NCI-H1105 treated with DMSO at 0.1 percent for 48 hours (cell line): ENCODE measurements at places on chromosomes 6 and 20.

DNA sequence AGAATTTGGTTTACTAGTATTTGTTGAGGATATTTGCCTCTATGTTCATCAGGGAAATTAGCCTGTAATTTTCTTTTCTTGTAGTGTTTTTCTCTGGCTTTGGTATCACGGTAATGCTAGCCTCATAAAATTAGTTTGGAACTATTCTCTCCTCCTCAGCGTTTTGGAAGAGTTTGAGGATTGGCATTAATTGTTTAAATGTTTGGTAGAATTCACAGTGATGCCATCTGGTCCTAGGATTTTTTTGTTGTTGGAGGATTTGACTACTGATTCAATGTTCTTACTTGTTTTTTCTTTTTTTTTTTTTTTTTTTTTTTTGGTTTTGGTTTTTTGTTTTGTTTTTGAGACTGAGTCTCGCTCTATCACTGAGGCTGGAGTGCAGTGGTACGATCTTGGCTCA is 156.2 kb upstream of the BTBD3 start:
- DNase-seq = no peak

GRCh38 chr6:132412656-132413498 is 11.6 kb upstream of the MOXD1 start:
- no peak for DNase-seq

GRCh38 chr20:11112832-11113231 is 439.0 kb upstream of the JAG1 start:
- DNase-seq = no peak

DNA sequence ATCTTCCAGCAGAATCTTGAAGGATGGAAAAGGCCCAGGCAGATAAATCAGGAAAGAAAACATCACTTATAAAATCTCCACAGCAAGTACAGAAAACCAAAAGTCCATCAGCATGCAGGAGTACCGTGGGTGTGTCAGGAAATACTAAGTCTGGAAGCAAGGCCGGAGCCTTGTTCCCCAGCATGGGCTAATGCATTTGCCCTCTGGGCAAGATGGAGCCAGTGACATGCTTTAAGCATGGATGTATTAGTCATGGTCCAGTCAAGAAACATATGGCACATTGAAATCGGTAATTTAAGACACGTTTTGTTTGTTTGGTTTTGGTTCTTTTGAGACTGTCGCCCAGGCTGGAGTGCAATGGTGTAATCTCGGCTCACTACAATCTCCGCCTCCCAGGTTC is 506.0 kb upstream of the JARID2 start:
- DNase-seq = no peak

DNA sequence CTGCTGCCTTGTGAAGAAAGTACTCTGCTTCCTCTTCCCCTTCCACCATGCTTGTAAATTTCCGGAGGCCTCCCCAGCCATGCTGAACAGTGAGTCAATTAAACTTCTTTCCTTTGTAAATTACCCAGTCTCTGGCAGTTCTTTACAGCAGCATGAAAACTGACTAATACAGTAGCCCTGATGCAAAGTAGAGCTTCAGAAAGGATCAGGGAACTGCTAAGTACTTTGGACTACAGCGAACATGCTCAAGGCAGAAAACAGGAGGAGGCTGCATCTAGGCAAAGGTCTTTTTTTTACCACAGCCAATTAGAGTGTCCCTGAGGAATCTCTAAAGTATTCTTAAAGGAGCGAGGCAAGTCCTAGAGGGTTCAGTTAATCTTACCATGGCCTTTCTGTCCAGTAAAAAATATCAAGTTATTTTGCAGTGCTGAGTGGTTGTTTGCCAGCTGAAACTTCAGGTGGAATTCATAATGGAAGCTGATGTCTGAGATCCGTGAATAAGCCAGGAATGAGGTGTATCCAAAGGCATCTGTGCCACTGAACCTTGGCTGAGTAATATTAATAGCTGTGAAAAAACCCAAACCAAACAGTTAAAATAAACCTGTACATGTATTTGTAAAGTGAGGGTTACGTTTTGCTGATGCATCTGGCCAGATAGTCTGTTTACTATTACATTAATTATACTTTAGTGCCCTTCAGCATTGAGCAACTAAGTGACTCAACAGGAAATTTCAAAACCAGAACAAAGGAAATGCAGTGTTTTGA is 170.4 kb downstream of the PHF3 start:
- DNase-seq = peak; percentile 82

- peak; percentile 98 for DNase-seq
Observed at GRCh38 chr20:34639755-34640222, 37.1 kb downstream of the PIGU start.

- DNase-seq = no peak
Observed at GRCh38 chr6:31752739-31753319, 9.6 kb upstream of the SAPCD1 start.

DNA sequence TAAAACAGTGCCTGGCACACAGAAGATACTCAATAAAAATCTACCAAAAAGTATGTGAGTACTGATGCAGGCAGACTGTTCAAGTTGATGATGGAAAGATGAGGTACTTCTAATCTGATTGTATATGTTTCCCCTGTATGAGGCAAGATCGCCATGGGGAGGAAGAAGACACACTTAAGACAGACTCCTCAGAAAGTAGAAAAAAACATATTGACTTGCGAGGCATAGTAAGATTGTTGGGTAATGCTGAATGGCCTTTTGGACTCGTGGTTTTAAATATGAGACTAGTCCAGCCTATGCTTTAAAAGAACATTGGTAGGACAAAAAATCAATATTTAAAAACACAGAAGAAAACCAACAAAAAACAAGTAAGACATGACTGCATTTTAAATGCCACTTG is 72.6 kb downstream of the SHPRH start:
- no peak for DNase-seq

- no peak for DNase-seq
Observed at GRCh38 chr6:75290136-75290945, 5.7 kb upstream of the TMEM30A start.
